ENCODE measurements at places on chromosomes 2 and 18.
A peak's percentile ranks its signal among the peaks of the same experiment; 100 is the strongest.

GRCh38 chr18:75474332-75474731 is 46.8 kb upstream of the SMIM21 start:
- no peak for DNase-seq

DNA sequence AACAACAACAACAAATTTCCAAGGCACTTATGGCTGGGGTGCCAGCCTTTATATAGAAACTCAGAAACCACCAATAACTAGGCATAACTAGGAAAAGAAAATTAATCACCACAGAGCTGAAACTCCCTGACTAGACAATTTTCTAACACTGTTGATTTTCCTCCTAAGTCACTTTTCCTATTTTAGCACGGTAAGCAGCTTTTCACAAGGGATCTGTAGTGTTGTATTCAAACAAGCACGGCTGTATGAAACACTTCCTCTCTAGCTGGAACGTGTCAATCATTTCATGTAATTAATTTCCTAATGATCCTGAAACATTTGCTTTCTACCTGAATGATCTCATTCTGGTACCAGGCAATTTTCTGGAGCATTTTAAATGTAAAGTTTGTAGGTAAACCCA is 645.0 kb downstream of the IRS1 start:
- DNase-seq = no peak

- no peak for DNase-seq
These were observed 786.3 kb upstream of the FSHR start for GRCh38 chr2:49940626-49941025.

DNA sequence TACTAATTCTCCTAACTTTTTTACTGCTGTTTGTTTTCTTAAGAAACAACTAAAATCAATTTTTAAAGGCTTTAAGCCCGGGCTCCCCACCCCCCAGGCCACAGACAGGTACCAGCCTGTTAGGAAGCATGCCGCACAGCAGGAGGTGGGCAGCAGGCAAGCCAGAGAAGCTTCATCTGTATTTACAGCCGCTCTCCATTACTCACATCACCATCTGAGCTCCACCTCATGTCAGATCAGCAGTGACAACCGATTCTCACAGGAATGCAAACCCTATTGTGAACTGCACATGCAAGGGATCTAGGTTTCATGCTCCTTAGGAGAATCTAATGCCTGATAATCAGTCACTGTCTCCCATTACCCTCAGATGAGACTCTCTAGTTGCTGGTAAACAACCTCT is 517.0 kb downstream of the NRXN1 start:
- DNase-seq = no peak

GRCh38 chr2:16135196-16135912 is 195.0 kb downstream of the MYCN start:
- DNase-seq = no peak

DNA sequence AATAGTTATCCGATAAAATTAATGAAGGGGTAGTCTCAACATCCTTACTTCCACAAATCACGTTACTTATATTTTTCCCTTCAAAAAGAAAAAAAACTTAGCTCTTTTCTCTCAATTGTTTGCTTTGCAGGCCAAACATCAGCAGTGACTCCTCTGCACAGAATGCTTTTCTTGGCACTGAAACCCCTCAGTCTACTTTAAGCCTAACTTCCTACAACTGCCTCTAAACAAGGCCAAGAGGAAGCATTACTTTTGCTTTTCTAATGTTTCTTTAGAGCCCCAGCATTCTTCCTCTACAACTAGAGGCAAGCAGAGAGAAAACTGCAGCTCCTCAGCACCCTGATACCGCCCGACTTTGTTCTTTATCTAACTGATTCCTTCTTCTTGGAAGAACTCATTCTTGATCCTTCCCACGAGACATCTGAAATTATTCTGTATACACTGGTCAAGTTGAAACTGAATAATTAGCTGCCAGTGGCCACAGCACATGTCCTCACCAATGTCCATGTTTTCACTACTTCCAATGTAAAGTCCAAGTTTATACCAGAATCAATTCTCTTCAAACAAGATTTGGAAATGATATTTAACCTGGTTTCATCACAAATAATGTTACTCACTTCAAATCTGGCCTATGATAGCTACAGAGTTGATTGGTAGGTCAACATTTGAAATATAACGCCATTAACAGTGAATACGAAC is 55.3 kb downstream of the DTNB start:
- DNase-seq = peak; percentile 35

- no peak for DNase-seq
These were observed 170.7 kb downstream of the SCG2 start for GRCh38 chr2:223431479-223431878.

DNA sequence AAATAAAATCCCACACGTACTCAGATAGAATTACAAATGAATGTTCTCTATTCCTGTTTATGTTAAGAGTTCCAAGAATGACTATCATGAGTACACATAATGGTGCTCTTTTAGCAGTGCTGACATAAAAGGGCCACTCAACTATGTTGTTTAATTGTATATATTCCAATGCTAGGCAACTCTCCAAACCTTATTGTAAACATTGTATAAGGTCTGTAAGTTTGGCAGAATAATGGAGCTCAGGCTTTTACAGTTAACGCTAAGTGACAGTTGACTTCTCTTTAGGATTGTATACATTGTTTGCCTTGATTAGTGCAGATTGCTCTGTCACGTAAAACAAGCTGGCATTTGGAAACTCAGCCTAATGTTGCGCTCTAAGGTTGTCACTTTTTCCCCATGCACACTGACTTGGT is 20.8 kb downstream of the RBMS1 start:
- no peak for DNase-seq

DNA sequence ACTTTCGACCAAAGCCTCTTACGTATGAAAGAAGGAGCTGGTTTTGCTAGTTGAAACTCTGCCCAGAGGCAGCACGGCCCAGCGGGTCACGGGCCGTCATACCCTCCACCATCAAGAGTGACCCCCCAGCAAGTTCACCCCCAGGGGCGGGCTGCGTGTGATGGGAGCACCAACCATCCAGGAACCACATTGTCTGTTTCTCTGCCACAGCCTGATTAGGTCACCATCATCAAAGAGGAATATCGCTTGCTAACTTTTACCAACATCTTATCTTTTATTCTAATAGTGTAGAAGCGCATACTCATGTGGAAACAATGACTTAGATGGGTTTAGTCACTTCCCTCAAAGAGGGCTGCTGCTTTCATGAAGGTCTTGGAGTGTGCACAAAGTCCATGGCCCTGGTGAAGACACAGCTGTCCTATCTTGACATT is 116.6 kb upstream of the SMIM21 start:
- no peak for DNase-seq

GRCh38 chr2:824524-824923 is 126.1 kb upstream of the SNTG2 start:
- DNase-seq = no peak

DNA sequence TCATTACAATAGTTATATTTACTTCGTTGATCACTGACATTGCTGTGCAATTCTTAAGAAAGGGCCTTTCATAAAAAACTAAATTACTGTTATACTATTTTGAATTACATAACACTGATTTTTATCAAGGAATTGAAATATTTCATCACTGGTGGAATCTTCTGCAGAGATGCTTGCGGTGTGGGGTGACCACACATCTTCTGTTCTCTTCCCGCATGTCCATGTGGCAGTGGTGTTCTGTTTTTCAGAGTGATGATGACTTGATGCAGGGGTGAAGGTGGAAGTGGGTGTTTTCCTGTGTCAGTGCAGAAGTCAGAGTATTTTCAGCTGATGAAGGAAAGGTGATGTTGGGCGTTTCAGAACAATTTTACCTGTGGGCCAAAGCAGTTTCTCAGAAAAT is 7.0 kb downstream of the CNDP2 start:
- DNase-seq = no peak

GRCh38 chr2:212066546-212066945 is 472.1 kb downstream of the ERBB4 start:
- no peak for DNase-seq

DNA sequence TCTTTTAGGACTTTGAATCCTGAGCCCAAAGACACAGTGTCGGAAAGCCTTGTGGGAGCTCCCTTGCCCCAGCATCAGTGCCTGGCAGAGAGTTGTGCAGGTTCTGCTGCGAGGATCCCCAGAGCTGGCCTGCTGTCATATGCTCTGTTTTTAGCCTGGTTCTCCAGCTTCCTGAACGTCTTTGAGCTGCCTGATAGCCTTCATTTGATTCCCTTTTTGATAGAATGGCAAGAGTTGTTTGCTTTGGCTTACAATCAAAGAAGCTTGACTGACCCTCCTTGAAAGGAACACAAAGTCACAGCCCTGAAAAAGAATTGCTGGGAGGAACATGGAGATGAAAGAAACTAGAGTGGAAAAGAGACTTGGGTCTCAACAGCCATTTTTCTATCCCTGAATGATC is 95.4 kb downstream of the C1QL2 start:
- no peak for DNase-seq

- DNase-seq = no peak
These were observed 38.1 kb downstream of the ZNF236 start for GRCh38 chr18:76860411-76860810.

DNA sequence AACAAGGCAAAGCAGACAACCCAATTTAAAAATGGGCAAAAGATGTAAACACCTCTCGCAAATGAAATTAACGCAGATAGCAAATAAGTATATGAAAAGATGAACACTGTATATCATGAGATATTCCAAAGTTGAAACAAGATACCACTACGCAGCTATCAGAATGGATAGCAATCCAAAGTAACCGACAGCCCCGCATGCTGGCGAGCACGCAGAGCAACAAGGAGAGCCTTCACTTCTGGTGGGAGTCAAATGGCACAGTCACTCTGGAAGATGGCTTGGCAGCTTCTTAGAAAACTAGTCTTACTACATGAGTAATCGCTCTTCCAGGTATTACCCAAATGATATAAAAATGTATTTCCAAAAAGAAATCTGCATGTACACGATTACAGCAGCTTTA is 1.4 kb downstream of the NDUFA10 start:
- DNase-seq = no peak

- DNase-seq = no peak
These were observed 550 bp downstream of the RAB1A start for GRCh38 chr2:65129286-65129825.

DNA sequence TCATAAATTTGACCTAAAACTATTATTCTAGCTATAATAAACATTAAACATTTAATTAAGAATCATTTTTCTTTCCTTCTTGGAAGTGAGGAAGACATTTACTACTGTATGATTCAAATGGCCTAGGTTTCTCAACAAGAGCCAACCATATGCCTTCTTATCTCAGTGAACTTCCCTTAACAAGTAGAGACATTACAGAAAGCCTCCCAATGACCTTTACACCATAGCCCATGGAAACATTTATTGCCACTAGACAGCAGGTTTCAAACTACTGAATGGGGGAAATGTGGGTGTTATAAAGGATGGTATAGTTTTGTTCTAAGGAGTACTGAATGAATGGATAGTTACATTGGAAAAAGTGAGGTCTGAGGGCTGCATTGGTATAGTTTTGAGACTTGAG is 349.4 kb upstream of the SPRED2 start:
- no peak for DNase-seq

DNA sequence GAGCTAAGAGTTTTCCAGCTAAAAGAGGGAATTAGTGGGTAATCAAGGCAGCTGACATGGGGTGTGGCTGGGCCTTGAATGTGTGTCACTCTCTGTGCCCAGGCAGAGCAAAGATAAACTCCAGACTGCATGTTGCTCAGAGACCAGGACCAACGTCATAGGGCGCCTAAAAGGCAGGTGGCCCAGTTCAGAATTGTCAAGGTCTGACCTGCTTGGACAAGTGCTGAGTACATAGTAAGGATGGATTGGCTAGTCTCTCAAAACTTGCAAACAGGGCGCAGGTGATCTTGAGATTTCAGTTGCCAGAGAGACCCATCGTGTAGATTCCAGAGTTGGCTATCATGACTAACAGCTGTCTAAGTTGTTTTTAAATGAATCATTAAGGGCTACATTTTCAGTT is 19.0 kb downstream of the CLUL1 start:
- DNase-seq = no peak

- DNase-seq = no peak
These were observed 378.2 kb downstream of the OSR1 start for GRCh38 chr2:18980104-18980785.

GRCh38 chr2:53559302-53559966 is 208.2 kb upstream of the CHAC2 start:
- DNase-seq = no peak

DNA sequence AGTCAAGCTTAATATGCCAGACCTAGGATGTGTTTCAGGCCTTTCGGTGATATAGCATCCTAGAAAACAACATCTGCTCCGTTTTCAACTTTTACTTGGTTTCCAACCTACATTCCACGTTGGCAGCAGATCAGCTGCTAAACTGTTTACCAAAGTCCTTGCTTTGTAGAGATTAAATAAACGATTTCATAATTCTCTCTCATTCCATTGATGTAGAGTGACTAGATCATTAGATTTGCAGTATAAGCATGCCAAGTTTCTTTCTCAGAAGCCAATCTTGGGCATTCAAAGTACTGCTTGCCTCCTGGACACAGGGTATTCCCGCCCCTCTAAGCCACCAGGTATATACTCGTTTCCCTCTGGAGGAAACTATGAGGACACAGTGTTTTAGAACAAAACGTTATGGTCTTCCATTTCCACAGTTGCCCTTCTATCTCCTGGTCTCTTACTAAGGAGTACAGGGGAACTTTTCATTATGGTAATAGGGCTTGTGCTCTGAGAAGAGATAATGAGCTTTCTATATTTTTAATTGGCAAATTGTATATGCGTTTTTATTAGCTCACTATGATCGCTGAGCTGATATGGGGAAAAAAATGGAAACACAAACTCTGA is 10.5 kb upstream of the INSIG2 start:
- no peak for DNase-seq

DNA sequence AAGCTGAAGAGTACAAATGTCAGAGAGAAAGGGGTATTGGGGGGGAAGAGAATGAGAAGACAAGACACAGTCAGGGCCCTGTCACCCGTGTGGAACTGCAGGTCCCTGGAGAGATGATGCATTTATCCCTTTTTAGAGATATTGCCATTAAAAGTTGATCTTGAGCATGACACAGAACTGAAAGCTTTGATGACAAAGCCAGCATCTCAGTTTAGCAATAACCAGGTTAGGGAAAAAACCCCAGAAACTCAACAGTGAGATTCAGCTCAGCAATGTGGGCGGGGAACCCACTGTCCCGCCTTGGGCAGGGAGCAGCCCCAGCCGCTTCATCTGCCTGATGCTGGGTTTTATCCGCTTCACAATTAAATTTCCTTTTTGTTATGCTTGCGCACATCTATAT is 181.1 kb downstream of the NEDD4L start:
- DNase-seq = no peak

GRCh38 chr2:1968988-1969700 is 224.8 kb upstream of the PXDN start:
- no peak for DNase-seq

DNA sequence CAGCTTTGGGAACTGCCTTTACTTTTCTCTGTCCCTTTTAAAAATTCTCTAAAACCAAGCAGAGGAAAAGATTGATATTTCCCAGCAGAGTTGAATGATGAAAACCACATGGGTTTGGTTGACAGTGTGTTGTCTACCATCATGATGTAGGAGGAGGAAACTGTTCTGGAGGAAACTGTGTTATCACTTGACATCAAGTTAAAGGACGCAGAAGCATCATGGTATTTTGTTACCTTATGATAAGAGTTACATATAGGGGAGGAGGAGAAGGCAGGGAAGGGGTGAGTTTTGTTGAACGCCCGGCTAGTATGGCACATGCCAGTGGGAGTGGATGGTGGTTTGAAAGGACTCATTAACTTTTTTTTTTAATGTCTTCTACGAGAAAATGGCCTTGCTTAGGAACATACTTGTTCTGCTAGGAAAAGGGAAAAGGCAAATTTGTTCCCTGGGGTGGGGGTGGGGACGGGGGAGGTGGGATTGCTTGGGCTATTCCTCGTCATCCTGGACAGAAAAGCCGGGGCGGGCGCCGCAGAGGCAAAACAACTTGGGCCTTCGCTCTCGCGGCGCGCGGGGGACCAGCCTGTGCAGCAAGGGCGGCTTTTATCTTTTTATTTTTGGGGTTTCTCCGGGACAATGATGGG is 766 bp downstream of the TMEM17 start:
- DNase-seq = no peak

All from forelimb muscle (tissue), 1 donor.